ENCODE measurements at places on chromosomes 3 and 15.

DNA sequence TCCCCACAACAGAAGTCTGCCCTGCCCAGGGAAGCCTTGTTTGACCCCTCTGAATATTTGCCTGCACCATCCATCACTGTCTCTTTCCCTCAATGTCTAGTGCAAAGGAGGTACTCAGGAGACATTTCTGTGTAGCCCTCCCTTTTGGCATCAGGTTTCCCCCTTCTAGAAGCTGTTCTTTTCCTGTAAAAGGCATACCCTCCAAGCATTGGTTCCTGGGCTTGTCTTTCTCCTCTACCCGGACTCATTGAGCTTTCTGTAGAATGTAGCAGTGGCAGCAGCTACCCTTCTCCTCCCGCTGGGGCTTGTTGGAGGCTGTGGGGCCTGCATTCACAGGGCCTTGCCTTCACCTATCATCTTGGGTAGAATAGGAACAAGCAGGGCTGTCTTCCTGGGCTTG, 63.5 kb downstream of the CTDSPL start:
- no peak for DNase-seq

- no peak for DNase-seq
Observed at GRCh38 chr3:44478055-44478468, 592 bp upstream of the ZNF445 start.

GRCh38 chr3:55482496-55483195, 4.5 kb downstream of the WNT5A start:
- no peak for DNase-seq

- no peak for DNase-seq
Observed at GRCh38 chr15:67812241-67812644, 13.1 kb upstream of the SKOR1 start.

DNA sequence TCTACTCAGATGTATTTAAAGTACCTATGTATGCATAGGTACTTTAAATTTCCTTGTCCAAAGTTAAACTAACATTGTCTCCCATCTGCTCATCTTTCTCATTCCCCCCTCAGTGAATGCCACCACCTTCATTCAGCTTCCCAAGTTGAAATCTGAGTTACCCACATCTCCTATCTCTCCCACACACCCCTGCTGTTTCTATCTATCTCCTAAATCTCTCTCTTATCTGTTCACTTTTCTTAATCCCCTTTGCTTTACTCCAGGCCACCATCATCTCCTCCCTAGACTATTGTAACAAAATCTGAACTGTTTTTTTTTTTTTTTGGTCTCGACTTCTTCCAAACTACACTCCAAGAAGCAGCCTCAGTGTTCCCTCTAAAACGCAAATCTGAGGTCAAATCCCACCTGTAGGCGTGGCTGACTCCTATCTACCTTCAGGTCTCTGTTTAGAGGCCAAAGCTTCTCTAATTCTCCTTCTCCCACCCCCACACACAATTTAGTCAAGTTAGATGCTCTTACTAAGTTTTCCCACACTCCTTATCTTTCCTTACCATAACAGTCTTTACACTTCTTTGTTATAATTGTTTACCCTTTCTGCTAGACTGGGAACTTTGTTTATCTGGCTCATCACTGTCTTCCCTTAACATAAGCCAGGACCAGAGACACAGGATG, 3.5 kb upstream of the NEO1 start:
- no peak for DNase-seq

- DNase-seq, result no peak
Observed at GRCh38 chr3:64029287-64029686, 6.0 kb upstream of the PSMD6 start.

- DNase-seq, result no peak
Observed at GRCh38 chr3:52226229-52226817, 878 bp upstream of the TLR9 start.

DNA sequence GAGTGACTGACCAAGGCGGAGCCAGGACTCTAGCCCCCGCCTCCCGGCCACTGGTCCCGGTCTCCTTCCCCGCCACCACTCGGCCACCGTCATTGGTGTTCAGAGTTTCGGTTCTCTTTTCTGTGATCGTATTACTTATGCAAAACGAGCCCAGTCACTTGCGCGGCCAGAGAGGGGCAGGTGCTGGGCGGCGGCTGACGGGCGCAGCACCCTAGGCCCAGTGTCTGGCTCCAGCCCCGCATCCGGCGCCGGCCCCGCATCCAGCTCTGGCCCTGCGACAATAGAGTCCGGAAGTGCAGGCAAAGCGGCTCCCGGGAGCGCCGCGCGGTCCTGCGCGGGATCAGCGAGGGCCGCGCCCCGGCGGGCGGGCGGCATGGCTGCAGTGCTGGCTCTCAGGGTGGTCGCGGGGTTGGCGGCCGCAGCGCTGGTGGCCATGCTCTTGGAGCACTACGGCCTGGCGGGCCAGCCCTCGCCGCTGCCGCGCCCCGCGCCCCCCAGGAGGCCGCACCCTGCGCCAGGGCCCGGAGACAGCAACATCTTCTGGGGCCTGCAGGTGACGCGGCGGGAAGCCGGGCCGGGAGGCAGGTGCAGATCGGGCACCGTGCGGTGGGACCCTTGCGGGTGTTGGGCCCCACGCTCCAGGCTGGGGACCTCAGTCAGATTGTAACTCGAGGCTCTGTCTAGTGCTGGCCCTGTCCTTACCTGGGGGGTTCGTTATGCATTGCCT, at the start of gene TMEM62:
Gene TMEM62 (plus strand): TSS at position 157 of the 727 bp plus-strand sequence. CDS start 217 bp downstream, at position 374.
- DNase-seq, result no peak

- DNase-seq, result peak; percentile 76
Observed at GRCh38 chr3:134212967-134213665, 37.5 kb downstream of the RYK start.

DNA sequence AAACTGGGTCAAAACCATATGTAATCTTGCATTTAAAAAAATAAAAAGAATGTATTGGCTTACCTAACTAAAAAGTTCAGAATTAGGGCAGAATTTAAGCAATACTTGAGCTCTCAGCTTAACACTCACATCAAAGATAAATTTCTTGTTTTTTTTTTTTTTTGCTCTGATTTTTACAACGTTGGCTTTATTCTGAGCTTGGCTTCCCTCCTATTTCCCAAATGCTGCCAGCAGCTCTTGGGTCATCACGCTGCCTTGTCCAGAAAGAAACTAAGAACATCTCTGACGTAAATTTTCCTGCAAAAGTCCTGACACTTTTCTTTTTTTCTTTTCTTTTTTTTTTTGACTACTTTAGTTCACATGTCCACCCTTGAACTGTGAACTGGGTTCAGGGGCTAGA, 150.6 kb upstream of the TGFBR2 start:
- DNase-seq, result no peak

- no peak for DNase-seq
Observed at GRCh38 chr3:46997453-46998091, 18.1 kb downstream of the NBEAL2 start.

DNA sequence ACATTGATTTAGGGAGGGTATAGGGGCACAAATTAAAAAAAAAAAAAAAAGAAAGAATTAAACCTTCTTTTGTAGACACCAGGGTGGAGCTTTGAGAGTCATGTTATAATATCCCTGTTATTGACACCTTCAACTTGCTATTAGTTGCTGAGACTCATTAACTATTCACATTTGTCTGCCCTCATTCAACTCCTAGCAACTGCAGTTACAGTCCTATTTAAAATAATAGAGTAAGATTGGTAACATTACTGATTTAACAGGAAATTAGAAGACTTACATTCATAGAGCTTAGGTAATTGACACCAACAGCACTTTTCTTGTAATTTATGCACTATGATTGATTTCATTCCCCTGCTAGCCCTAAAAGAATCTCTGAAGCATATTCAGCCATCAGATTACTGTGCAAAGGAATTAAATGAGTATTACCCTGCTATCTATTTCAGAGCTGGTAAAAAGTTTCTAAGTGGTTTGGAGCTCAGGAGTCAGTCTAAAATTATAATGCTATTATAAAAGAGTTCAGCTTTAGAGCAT, 148.8 kb upstream of the TBL1XR1 start:
- no peak for DNase-seq

GRCh38 chr3:171841620-171842000, 1.5 kb upstream of the TMEM212 start:
- DNase-seq, result no peak

DNA sequence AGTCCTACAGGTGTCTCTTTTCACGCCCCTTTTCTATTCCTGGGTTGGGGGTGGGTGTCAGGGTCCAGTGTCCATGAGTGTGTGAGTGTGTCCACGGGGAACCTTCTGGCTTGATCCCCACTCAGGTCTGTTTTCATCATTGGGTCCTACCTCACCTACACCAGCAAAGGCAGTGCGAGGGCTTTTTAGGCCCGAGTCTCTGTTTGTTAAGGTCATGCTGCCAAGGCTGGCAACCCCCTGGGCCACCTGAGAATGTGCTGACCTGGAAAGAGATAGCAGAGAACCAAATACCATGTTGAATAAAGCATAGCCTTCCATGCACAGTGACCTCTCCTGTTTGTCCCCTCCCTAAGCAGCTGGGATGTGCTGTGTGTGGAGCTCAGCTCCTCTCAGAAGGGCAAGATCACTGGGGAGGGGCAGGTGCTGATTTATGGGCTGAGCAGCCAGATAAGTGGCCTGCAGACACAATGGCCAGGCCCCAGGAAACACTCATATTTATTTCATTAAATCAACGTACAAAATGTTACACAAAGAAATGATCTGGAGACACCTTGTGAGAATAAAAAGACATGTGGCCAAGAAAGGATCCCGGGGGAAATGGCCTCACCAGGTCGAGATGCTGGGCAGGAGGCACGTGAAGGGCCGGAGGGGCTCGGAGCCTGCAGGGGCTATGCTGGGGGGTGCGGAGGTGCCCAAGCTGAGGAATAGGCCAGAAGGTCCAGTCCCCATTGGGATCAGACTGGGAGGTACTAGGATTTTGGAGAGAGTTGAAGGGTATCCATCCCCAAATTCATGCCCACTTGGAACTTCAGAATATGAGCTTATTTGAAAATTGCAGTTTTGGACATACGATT, 36.1 kb downstream of the RAB6B start:
- DNase-seq, result no peak

GRCh38 chr3:154235330-154235729, 89.0 kb downstream of the DHX36 start:
- DNase-seq, result peak; percentile 15

DNA sequence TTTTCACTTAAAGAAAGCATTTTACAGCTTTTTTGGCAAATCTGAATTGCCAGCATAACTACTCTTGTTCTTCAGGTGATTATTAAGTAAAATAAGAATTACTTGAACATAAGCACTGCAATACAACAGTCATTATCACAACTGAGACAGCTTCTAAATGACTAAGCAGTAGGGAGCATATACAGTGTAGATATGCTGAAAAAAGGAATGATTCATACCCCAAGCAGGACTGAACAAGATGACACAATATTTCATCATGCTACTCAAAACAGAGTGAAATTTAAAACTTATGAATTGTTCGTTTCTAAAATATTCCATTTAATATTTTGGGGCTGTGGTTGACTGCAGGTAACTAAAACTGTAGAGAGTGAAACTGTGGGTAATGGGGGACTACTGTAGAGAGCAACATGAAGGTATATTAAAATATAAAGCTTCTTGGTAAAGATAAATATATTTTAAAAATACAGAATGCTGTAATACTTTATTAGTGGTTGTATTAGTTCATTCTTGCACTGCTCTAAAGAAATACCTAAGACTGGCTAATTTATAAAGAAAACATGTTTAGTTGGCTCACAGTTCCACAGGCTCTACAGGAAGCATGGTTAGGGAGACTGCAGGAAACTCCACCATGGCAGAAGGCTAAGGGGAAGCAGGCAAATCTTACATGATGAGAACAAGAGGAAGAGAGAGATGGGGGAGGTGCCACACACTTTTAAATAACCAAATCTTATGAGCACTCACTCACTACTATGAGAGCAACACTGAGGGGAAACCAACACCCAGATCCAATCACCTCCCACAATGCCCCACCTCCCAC, 84.8 kb downstream of the DCLK3 start:
- DNase-seq, result peak; percentile 79

DNA sequence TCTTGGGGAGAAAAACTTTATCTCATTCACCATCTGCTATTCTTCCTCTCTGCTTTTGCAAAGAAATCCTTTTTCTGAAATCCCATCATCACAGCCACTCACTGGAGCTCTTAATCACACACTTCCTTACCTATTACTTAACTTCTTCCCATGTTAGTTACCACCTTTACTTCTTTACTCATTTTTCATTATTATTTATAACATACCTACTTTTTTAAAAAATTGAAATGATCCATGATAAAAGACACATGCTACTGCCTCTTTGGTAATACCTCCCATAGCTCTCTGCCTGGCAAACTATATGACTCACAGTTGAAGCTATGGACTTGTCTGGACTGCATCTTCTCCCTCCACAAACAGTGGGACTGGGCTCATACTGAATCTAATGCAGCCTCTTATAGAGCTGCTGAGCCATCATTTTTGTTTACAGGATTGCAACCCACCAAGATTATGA, 150.3 kb downstream of the TNIK start:
- DNase-seq, result peak; percentile 46

DNA sequence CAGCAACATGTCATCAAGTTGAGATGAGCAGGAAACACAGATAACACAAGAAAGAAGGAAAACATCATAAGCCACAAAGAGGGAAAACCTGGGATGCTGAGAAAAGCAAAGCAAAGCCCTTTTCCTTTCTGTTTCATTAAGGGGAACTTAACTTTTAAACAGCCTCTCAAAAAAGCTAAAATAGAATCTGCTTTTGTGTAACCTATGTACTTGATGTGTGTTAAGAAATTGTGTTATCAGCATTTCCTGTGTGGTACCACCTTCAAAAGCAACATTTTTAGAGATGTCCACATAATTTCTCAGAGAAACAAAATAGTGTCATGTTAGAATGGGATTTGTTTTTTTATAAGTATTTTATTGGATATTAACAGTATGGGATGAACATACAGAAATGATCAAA, 206.2 kb downstream of the IL20RB start:
- DNase-seq, result no peak

GRCh38 chr3:87209111-87209510, 18.0 kb upstream of the CHMP2B start:
- DNase-seq, result no peak

DNA sequence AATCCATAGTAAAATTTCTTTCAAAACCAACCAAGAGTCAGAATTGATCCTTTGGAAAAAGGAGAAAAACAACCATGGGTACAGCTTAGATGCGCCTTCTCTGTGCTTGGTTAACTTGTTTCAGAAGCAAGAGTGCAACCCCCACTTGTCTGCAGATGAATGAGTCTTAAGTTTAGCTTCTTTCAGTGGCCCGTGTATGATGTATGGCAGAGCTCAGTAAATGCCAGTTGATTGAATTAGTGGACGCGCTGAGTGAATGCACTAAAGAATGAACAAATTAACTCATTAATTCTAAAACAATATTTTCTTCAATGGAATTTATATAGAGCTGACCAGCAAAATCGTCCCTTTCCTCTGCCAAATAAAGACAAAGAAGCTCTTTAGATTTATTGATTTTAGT, 67.0 kb upstream of the ARHGEF3 start:
- DNase-seq, result no peak

- no peak for DNase-seq
Observed at GRCh38 chr3:97763586-97764406, 762 bp upstream of the ARL6 start.
